MCF 10A (cell line): ENCODE measurements at places on chromosomes 11 and 22. TPM values are rescaled to one million over a fixed set of nuclear protein-coding genes. Genes with fewer than 3 reads are reported as not detected.

GRCh38 chr11:68257477-68258362, 14.1 kb downstream of the C11orf24 start:
- H3K4me3 ChIP-seq: no peak overlapping the region
- H3K27me3 ChIP-seq: no peaks in the 10 kb centered on the region
- no peak overlapping the region for H3K27ac ChIP-seq
- peak; percentile 93 for DNase-seq
- no peaks in the 10 kb centered on the region for H3K4me1 ChIP-seq

DNA sequence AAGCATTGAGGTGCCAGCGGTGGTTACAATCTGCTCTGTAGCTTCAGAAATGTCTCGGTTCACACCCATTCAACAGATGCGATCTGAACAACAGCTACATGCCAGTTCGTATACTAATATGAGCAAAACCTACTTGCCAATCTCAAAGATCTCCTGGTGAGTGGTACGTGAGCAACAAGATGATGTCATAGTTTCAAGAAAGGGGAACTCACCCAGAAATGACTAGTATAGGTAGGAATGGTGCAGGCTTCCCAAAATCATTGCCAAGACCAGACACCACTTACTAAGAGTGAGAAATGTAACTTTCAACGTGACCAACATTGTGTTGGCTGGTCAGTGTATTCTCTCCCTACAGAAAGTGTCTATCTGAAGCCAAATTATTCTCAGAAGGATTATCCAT, 31.1 kb downstream of the OR6Q1 start:
- no peaks in the 10 kb centered on the region for H3K36me3 ChIP-seq
- H3K4me1 ChIP-seq: peaks cover 16% of the 10 kb centered on the region
- no peaks in the 10 kb centered on the region for H3K27me3 ChIP-seq
- peak; percentile 78 for DNase-seq

DNA sequence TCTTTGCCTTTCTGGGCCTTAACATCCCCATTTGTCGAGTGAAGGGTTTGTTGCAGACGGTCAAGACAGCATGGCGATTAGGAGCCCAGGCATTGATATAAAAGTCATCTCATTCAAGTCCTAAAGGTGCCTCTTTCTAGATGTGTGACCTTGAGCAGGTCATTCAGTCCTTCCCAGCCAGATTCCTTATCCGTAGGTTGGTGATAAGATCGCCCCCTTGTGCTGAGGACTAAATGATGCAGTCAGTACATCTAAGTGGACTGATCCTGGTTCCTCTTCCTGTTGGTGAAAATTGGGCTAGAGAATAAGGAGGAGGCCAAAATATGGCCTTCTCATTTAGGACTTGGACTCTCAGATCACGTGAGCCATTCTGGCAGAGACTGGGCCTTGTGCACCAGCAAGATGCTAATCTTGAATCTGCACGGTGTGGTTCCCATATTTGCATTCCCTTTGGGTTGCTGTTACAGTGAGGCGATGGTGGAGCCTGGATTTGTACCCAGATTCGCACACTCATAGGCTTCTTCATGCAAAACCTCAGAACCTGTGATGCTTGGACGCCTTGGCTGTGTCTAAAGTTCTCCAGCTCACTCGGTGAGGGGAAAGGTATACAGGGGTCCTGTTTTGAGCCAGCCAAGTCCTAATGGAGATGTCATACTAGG, 156.8 kb downstream of the MYO18B start:
- H3K27ac ChIP-seq: no peak overlapping the region
- H3K4me1 ChIP-seq: peaks cover 6% of the 10 kb centered on the region
- H3K27me3 ChIP-seq: peaks cover 48% of the 10 kb centered on the region
- no peak overlapping the region for H3K4me3 ChIP-seq

C22orf15 gene
- not detected in 2 replicates for total RNA-seq

- DNase-seq: no peak
- no peak overlapping the region for H3K4me3 ChIP-seq
- H3K27ac ChIP-seq: no peak overlapping the region
- H3K36me3 ChIP-seq: no peaks in the 10 kb centered on the region
- peaks cover 12% of the 10 kb centered on the region for H3K4me1 ChIP-seq
These were observed 39.7 kb upstream of the TTLL12 start for GRCh38 chr22:43226377-43227238.

PDXP gene
- total RNA-seq: 10.3 and 10.5 TPM in 2 replicates

ENTHD1 gene
- total RNA-seq: not detected in 2 replicates

- no peaks in the 10 kb centered on the region for H3K4me1 ChIP-seq
- no peak overlapping the region for H3K27ac ChIP-seq
- no peaks in the 10 kb centered on the region for H3K27me3 ChIP-seq
- H3K36me3 ChIP-seq: no peaks in the 10 kb centered on the region
These were observed 46.0 kb downstream of the ARRB1 start for GRCh38 chr11:75305452-75305851.

DNA sequence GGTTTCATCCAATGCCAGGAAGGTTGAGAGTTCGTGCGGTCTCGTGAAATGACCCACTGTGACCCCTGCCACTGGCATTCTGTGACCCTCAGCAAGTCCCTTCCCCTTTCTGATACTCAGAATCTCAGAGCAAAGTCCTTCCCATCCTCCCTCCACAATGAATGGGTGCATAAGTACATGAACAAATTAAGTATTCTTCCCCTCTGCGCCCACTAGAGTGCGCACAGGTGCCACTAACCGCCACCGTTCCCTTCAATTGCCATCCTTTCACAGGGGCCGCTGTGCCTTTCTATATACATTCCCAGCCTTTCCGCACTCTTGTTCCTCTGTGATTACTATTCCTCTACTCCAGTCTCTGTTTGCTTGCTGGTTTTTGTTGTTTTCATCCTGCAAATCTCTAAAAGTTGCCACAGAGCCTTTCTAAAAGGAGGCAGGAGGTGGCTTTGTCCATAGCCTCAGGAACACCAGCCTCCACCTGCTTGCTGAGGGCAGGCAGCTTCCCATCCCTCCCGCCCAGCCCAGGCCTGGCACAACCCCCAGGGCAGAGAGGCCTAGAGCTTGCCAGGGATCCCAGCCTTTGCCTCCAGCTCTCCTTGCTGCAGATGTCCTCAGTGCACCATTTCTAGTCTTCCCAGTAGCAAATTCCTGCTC, 6.7 kb upstream of the AP1B1 start:
- H3K36me3 ChIP-seq: no peaks in the 10 kb centered on the region
- peaks cover 13% of the 10 kb centered on the region for H3K4me1 ChIP-seq
- peak; percentile 75 for DNase-seq
- H3K27me3 ChIP-seq: peaks cover 2% of the 10 kb centered on the region
- no peak overlapping the region for H3K4me3 ChIP-seq
- no peak overlapping the region for H3K27ac ChIP-seq

MMP3 gene
- 0.19 TPM in 1 of 2 replicates, not detected in the other for total RNA-seq

DNA sequence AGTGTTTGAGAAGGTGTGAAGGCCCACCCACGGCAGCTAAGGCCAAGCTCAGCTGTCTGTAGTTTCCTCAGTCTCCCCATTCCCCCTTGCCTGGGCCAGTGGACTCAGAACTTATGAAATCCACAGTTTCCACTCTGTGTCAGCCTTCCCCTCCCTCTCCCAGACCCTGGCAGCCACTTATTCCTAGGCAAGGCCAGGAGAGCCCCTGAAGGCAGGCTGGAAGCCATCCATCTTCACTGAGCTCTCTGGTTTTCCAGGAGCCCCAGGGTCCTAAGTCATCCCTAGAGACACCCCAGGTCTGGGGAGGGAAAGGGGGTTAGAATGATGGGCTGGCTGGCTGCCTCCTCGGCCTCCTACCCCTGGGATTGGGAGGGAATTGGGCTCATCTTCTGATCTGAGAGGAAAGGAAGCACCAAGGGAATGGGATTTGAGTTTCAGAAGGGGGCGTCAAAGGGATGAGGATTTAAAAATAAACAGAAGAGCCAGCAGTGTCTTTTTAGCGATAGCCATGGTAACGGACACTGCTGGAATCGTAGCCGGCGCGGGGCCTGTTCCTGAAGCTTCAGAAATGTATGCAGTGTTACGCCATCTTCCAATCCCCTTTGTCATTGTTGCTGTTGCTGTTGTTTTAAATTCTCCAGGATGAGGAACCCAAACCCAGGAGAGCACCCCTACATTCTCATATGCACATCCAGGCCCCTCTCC, 561.1 kb upstream of the CADM1 start:
- DNase-seq: no peak
- no peaks in the 10 kb centered on the region for H3K27me3 ChIP-seq

INS gene
- not detected in 2 replicates for total RNA-seq

DNA sequence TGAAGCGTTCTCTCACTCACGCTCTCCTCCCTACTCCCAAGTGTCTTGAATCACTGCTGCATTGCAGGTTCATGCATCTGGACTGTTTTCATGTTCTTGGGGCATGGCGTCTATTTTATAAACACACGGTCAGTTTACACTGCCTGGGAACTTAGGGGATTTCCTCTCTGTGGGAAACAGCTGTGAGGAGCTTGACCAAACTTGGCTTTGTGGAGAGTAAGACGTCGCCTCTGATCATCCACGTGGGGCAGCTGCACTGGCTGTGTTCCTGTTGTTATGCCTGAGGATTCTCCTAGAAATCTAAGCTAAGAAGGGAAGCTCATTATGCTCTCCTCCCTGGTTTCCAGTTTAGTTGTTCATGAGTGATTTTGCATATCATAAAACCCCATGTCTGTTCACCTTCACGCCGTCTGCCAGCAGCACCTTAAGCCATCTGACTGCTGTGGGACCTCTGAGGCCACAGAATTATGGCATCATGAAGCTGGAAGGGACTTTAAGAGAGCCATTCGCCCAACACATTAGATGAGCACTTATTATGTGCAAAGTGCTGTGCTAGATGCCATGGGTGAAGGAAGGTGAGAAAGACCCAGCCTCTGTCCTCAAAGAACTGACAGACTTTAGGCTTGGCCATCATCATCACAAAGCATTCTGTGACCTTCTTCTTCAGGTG, 38.8 kb upstream of the POU2AF1 start:
- no peaks in the 10 kb centered on the region for H3K27me3 ChIP-seq
- no peak overlapping the region for H3K4me3 ChIP-seq
- no peaks in the 10 kb centered on the region for H3K36me3 ChIP-seq

TSGA10IP gene
- not detected in 2 replicates for total RNA-seq
